ENCODE measurements at places on chromosomes 2 and 18.

DNA sequence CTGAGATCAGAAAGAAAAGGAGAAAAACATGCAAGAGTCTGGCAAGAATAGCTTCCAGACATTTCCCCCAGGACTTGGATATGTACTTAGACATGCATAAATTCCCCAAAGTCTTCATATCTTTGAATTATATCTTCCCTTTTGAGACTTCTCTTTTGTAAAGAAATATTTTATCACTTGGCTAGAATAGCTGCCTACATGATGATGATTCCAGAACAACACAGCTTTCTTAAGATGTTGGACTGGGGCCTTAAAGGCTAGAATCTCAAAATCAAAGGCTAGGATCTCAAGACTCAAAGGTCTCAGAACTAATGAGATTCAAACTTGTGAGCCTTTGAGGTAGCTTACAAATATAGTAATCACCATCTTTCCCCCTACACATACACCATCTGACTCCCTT lies 842.3 kb downstream of the BCL11A start:
- DNase-seq: no peak

DNA sequence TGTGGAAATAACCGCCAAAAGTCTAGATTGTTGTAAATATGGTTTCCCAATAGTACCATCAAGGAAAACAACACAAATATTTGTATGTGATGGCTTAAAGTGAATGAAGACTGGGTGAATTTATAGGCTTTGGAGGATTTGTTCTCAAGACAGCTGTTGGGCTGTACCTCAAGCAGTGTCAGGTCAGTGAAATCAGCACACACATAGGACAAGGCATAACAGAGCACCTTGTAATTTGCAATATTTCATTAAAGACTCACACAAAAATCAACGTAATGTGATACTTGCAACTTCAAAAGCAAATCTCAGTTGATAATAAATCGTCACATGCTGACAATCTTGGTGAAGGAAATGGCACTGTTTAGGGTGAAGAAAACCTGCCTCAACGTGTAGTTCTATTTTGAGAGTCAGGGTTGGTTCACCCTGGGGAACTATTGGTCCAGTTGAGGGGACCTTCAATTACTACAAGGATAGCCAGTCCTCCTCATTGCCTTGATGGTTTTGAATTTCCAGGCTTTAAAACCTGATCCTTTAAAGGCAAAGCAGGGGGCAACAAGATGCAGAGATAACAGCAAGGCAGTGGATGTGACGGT lies 126.8 kb upstream of the ST6GAL2 start:
- no peak for DNase-seq

- DNase-seq: no peak
Observed at GRCh38 chr18:42752916-42753315, 362.6 kb downstream of the RIT2 start.

- DNase-seq: no peak
Observed at GRCh38 chr18:78080081-78080480, 830.4 kb downstream of the GALR1 start.

DNA sequence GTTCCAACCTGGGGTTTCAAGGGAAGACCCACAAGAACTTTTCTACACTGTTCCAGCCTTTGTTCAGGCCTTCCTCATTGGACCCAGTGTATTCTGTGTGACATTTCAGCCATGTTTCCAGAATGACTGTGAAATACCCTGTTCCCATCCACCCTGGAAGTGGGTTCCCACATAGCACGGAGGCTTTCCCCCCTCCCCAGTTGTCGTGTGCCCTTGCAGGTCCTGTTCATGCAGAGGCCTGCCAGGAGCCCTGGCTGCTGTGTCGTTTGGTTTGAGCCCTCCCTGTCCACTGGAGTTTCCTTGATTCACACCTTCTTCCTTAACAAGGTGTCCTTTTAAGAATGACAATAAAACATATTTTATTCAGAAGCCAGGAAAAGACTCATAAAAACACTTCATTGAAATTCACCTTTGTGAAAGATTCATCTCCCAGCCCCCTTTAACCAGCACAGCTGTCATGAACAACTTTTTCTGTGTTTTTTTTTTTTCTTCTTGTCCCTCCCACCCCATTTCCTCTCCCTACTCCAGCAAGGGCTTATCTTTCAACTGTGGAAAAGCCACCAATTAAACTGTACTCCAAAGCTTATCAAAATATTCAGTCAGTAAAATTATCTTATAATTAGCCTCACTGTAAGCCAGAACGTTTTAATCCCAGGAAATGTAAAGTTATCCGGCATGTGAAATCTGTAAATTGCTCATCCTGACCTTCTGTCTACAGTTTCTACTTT lies 106.4 kb downstream of the ACOXL start:
- DNase-seq: no peak

DNA sequence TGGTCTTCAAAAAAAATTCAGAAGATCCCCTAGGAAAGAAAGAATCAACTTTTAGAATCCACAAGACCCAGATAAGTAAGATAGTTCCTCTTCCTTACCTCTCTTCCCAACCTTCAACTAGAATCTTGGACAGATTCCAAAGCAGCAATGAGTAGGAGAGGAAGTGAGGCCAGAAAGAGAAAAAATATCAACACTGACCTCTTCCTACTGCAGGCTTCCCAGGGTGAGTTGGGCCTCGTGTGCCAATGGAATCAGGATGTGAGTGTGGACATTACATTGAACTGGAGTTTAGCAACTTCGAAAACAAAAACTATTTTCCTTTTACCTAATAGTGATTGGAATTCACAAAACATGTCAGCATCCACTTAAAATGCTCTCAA lies 102.5 kb upstream of the PIEZO2 start:
- no peak for DNase-seq

DNA sequence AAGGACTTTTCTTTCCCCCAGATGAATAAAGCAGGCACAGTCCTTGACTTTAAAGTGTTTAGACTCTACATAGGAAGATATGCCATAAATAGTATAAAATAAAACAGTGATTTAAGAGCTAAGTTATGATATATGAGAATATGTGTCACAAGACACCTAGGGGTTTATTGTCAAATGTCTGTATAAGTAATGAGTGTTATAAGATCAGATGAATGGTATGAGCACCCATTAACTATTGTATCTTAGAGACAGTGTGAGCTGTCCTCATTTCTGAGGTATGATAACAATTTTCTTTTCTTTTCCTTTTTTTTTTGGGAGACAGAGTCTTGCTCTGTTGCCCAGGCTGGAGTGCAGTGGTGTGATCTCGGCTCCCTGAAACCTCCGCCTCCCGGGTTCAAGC lies 365.3 kb downstream of the RND3 start:
- DNase-seq: no peak

DNA sequence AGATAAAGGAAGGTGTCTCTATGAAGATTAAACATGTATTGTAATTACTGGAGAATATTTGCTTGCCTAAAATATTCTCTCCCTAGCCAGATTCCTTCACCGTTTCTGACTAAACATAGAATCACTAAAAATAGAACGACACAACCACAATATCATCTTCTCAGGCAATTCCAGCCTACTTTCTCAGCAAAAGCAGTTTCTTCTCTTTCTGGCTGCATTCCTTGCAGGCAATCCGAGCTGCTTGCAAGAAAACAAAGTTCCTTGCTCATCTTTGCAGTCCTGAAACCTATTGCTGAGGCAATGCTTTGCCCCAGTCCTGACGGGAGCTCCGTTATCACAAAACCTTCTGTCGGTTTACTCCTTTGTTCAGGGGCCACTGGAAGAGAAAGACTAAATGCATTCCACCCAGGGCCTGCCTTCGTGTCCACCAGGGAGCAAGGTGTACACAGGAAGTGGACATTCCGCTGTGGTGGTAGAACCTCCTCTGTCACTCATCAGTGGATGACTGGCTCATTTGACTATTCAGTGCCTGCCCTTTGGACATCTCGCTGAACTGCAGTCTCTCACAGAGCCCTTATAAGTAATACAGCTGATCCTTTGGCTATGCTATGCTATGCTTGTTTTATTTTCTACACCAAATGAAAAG lies 239.2 kb upstream of the DOK6 start:
- DNase-seq: no peak

- no peak for DNase-seq
Observed at GRCh38 chr2:182058056-182058455, 72.4 kb downstream of the PPP1R1C start.

DNA sequence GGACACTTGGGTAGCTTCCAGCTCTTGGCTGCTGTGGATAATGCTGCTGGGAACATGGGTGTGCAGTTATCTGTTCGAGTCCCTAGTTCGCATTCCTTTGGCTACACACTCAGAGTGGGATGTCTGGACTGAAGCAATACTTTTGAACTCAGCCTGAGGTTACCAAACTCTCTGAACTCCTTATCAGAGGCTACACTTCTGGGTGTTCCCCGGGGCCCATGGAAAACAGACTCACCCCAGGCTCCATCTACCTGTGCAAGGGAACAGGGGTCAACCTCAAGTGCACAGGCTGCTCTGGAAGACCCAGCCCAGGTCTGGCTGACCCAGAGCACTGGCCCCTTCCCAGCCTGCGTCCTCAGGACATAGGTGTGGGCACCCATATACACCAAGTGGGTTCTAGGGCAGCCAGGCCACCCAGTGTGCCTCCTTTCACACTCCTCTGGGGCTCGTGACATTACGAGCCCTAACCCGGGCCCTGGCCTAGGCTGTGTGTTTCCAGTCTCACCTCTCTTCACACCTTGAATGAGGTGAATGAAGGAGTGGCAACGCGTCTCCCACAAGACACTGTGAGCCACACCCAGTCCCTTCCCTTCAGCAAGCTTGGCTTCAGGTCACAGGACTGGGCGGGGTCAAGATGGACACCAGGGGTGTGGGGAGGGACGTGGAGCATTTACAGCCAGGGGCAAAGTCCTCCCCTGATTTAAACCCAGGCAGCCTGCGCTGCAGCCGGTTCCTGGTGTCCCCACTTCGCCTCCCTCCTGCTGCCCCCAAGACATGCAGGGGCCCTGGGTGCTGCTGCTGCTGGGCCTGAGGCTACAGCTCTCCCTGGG lies at the start of gene ALPI:
Gene ALPI, plus strand, starts transcription at position 728 of the 830 bp plus-strand sequence. Its CDS starts 47 bp downstream, at position 775.
- no peak for DNase-seq

- DNase-seq: no peak
Observed at GRCh38 chr18:73835656-73836364, 311.8 kb downstream of the FBXO15 start.

DNA sequence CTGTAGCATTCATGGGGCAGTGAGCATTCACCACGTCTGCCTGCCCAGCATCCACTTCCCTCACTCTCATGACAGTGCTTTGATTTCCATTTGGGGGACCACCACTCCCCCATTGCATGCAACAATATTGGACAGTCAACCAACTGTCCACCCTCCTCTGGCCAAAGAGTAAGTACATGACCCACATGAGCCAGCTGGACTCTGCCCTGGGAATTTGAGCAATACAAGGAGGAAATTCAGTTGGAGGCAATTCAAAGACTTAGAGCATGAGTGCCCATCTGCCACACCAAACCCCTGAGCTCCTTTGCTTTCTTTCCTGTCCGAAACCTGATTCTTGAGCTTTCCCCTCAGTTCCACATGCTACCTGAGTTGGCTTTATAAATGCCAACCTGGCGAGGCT lies 41.7 kb upstream of the PNO1 start:
- no peak for DNase-seq

DNA sequence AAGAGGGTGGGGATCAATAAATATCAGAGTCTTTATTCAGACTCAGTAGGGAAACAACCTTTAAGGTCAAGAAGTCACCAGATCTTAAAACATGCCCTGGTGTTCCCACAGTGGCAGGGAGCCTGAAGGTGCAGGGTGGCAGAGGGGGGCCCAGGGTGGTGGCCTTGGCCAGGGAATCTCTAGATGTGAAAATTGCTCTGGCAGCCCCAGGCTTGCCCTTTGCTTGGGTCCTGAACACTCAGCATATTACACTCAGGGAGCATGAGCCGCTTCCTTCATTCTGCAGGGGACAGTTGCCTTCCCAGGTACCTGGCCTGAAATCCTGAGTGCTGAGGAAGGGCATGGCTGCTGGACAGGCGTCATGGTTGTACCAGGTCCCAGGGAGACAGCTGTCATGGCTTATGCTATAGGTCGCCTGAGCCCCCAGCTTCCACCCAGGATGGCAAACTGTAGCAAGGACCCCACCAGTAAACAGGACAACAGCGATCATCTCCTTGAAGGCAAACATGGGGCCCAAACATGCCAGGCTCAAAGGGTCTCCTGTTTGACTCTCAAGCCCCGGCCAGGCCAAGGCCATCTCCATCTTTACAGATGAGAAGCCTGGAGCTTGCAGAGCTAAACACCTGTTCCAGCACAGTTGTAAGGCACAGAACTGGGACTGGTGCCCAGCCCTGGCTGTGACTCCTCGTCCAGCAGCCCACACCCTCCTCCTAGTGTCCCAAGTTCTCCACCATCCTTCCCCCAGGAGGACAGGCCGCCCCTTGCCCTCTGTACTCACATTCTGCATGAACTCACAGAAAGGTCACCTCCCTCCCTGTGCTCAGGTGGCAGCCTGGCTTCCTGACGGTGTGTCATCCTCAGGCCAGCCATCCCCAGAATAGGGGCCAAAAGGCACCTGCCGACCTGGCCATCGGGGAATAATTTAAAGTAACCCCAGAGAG lies 14.6 kb downstream of the ABCG8 start:
- no peak for DNase-seq

GRCh38 chr18:48485828-48486405 lies 52.9 kb upstream of the CTIF start:
- no peak for DNase-seq

DNA sequence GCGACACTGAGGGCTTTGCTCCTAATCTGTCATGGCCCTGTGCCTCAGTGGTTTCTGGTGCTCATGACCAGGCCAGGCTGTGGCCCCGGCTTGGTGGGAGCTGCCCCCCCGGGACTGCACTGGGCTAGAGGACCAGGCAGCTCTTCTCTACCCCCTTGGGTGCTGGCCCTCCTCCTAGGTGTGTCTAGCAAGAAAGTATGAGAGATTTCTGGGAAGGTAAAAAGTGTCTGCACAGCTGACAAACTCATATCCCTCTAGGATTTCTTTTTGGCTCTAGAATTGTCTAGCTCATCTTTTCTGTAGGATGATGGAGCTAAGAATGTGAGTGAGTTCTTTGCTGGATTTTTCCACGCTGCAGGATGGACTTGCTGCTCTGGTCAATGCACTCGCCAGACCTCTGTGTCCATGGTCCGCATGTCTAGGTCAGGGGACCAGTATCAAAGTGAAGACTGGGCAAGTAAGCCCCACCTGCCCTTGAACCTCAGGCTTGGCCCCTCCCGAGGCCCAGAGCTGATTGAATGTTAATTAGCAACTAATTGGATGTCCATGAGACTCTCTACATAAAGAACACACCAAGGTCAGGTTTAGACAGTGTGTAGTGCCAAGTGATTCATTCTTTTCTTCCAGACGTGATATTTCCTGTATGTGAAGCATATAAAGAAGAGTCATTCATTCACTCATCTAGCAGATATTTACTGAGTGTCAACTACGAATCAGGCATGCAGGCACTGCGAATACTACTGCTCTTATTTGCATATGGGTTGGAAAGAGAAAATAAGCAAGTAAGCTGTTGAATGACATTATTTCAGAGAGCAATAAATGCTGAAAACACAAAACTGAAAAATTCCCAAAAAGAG lies 15.6 kb upstream of the PSD4 start:
- no peak for DNase-seq

DNA sequence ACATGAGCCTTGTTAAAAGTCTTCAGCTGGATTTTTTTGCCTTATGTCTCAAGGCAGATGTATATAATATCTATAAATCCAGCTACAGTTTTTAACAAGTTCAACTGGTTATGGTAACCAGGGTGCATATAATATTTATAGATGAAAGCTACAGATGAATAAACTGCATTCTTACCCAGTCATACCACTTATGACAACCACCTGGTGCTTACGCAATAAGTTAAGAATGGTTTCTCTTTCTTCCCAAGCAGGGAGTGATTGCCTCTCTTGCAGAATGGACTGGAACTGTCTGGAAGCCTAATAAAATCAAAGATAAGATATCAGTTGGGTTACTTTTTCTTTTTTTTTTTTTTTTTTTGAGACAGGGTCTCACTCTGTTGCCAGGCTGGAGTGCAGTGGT lies 19.6 kb downstream of the DHX57 start:
- no peak for DNase-seq

All from NCI-H1092 (cell line).